Liver (tissue), 10 donors: ENCODE measurements at places on chromosomes 2 and 18. TPM values are rescaled to one million over a fixed set of nuclear protein-coding genes. Genes with fewer than 3 reads are reported as not detected.

SCTR gene
- 0.28 TPM for total RNA-seq

PER2 gene
- 12.5 TPM for total RNA-seq

TMEM37 gene
- total RNA-seq = 30.3 TPM

TFPI gene
- 109 TPM for total RNA-seq

DSC3 gene
- under 0.01 TPM for total RNA-seq
